ENCODE measurements at places on chromosomes 4 and X.

GRCh38 chrX:80799584-80799983, 10.1 kb downstream of the BRWD3 start:
- no peak for DNase-seq

DNA sequence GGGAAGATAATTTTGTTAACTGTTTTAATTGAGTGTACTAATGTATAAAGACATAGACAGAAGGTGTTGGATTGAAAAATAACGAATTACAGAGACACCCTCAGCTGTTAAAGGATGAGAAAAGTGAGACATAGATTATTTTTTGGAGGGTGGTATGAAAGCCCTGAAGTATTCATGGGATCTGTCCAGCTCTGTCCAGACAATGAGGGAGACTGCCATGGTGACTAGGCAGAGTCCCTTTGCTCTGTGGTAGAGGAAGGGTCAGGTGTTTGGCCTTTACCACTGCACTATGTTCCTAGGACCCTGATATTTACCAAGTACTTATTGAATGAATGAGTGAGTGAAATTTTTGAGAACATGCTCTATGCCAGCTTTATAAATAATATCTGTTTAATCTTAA, 11.4 kb downstream of the FGF2 start:
- DNase-seq = no peak

DNA sequence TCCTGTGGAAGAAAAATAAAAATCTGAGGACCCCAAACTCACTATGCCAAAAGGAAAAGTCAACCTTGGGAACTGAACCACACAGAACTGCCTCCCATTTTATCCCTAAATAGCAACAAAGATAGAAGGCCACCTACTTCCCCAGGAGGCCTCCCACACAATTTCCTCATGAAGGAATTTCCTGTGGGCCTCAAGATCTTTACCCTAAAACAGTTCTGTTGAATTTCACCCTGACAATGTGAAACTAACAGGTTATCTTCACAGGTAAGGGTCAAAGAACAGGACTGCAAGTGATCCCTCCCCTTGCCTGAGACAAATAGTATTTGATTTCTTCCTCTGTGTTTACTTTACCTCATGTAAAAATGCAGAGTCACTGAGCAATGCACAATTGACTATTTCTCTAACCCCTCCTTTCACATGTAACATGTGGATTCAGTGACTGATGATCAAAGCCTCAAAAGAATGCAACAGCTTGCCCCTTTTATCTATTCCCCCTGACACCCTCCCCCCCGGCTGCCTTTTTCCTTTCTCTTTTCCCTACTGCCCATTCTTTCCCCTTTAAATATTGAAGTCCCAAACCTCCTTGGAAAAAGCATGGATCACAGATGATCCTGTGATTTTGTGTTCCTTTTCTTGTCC, 33.3 kb downstream of the MEPE start:
- no peak for DNase-seq

DNA sequence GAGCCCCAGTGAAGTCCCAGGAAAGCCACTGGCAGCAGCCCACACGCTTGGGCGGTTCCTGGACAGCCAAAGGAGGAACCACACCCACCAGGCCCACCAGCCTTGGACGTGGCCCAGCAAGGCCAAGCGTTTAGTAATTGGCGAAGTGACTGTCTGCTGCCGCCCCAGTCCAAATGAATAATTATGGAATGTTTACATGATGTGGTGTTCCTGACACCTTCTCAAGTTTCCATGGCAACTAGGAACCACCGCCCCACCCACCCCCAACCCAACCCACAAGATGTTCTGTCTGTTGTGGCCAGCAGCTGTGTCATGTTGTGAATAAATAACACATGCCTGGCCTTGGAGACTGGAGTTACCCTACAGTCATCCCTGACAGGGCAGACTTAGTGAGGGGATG, 22.3 kb downstream of the APLN start:
- DNase-seq = no peak

DNA sequence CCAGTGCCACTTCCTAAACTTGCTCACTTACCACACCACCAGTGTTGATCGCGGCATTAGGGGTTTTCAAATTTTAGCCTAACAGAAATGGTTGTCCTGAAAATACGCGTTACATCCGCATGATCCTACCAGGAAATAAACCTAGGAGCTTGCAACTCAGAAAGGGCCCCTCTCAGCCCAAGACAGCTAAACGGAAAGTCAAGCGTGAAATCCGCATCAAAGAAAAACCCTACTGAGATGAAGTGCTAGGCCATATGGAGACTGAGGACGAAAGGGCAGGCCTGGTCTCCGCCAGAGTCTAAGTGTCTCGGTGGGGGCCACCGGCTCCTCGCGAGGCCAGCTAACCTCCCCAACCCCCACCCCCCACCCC, 626 bp downstream of the YTHDC1 start:
- no peak for DNase-seq

DNA sequence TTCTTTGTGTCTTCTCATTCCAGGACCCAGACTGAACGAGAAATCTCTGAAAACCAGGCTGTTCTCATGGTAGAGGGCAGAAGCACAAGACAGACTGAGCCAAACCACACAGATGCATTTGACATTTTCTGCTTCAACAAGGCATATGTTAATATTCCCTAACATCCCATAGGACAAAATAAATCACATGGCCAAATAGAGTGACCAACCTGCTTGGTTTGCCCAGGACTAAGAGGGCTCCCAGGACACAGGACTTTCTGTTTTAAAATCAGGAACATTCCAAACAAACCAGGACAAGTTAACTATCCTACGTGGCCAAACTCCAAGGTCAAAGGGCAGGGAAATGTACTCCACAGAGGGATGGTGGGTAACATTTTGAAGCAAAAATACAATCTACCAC, 11.7 kb downstream of the CTPS2 start:
- no peak for DNase-seq

DNA sequence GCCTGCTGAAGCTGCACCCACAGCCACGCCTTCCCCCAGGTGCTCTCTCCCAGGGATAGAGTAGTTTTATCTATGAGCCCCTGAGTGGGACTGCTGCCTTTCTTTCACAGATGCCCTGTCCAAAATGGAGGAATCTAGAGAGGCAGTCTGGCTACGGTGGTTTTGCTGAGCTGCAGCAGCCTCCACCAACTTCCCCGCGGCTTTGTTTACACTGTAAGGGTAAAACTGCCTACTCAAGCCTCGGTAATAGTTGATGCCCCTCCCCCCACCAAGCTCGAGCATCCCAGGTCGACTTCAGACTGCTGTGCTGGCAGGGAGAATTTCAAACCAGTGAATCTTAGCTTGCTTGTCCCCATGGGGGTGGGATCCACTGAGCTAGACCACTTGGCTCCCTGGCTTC, 84.5 kb downstream of the PRKG2 start:
- DNase-seq = no peak

DNA sequence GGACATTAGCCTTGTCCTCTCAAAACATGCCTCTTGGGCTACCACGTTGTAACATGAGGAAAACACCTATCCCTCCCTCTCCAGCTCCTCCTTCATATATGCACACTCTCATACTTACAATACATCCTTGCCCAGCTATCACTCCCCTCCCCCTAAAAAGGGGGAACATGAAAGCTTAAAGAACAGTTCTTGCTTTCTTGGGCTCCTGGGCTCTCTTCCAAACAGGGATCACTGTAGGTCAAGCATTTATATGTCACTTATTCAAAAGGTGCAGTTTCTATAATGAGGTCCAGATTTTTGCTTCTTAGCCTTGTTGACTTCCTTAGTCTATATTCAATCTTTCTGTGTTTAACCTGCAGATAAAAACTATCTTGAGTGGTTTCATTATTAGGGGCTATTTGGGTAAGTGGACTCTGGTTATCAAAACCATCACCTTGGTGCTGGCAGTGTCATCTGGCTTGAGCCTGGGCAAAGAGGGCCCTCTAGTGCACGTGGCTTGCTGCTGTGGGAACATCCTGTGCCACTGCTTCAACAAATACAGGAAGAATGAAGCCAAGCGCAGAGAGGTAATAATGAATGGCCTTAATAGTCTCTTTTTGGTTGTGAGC, 119.4 kb downstream of the AKAP4 start:
- no peak for DNase-seq

DNA sequence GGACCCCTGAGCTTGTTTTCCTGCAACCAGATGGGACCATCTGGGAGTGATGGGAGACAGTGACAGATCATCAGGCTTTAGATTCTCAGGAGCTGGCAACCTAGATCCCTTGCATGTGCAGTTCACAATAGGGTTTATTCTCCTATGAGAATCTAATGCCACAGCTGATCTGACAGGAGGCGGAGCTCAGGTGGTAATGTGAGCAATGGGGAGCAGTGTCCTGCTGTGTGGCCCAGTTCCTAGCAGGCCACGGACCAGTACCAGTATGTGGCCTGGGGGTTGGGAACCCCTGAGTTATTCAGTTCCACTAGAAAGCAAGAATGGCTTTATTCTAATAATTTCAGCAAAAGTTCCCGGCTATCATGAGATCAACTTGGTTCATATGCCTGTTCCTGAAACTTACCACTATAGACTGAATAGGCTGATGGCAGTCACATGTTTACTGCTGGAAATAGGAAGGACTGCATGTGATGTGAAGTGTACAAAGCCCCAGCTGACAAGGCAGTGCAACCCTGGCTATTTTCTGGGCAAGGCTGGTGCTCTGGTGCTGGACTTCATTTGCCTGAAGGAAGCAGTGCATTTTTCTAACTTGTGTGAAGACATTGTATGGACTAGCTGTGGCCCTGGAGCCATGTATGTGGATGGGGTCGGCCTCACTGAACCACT, 107.2 kb downstream of the SPRY1 start:
- no peak for DNase-seq

- DNase-seq = no peak
Observed at GRCh38 chrX:1466232-1466661, 13.5 kb upstream of the ASMTL start.

GRCh38 chrX:15468036-15468435, 25.1 kb downstream of the PIR start:
- no peak for DNase-seq

GRCh38 chr4:53676402-53676871, 85.2 kb upstream of the LNX1 start:
- DNase-seq = no peak

DNA sequence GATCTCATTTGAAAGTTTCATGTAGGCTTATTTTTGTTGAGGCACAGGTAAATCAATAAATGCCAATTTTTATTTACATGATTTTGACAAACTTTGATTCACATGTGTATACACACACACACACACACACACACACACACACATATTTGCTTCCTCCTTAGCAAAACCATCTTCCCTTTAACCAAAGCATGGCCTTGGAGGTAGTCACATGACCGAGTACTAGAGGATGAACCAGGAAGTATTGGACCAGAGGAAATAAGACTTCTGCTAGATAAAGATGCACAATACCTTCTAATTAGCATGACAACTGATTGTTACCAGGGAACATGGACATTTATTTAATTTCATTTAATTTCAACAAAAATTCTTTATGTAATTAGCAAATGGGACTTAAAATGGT, 23.4 kb upstream of the CFAP299 start:
- DNase-seq = no peak

DNA sequence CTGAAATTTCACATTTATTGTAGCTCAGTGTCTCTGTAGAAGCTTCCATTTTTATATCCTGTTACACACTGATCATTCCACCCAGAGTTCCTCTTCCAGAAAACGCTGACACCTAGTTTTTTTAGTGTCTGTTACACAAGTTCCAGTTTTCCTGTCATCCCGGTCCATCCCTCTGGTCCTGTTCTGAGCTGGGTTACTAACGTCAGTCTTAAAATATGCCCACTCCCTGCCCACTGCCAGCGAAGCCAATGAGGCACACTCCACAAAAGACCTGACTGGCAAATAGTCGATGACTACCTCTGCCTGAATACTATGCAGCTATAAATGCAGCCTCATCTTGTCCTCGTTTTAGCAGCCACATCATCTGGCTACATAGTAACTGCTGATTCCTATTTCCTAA, 30.9 kb upstream of the DDX3X start:
- no peak for DNase-seq

- no peak for DNase-seq
Observed at GRCh38 chrX:97158269-97158668, 274.6 kb downstream of the RPA4 start.

DNA sequence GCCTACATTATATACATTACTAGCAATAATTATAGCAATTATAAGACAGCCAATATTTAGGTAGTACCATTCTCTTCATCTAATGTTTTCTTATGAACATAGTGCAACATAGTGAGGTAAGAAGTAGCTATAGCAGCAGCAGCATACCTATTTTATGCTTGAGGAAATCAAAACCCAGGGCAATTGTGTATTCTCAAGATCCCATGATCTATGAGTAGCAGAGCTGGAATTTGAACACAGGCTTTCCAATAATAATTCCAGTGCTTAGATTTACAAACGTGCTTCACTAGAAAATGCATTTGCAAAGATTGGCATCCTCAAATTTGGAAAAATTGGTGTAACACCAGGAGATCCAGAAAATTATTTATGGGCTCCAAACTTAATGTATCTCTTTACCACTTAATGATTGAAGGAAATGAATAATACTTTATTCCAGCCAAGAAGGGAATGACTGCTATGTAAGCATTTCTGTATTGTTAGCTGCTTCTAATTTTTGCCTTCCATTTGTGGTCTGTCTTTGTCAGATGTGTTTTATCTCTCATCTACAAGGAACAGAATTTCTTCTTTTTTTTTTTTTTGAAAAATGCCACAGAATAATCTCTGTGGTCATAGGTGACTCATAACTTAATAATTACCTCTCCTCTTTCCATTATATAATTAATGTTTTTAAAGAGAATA, 451.1 kb downstream of the ARAP2 start:
- DNase-seq = no peak

DNA sequence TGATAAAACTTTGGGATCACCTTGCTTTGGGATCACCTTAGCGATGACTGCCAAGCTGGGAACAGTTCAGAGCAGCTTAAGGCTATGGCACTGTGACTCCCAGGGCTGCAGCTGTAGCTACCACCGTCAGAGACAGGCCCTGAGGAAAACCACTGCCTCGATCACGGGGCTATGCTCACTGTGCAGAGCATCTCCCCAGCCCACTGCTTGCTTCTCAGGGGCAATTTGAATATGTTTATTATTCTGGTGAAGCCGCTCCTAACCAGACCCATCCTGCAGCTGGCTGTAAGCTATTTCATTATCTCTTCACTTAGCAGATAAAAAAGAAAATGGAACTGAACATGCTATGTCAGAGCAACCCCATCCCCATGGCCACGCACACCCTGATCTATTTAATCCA, 328.5 kb downstream of the EVC2 start:
- no peak for DNase-seq

- DNase-seq = no peak
Observed at GRCh38 chrX:109635146-109635545, 10.2 kb upstream of the KCNE5 start.

DNA sequence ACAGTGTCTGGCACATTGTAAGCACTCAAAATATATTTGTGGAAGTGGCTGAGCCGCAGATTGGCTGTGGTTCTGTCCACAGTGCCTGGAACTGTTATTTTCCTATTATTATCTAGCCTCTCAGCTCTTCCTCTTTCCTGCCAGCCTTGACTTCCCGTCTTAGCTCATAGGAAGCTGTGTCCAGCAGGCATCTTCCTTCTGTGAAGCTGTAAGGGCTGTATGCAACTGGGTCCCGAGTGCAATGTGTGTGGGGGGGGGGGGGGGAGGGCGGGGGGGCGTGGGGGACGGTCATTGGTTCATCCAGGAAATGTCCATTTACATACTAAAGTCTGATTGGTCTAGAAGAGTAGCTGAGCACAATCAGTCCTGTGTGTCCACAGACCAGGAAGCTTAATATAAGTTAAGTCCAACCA, 210.7 kb downstream of the PDGFRA start:
- no peak for DNase-seq

- no peak for DNase-seq
Observed at GRCh38 chrX:106972896-106973295, 27.1 kb downstream of the MORC4 start.

All from stimulated activated CD8-positive, alpha-beta memory T cell treated with anti-CD3 and anti-CD28 coated beads, Interleukin-4, amount 100 ng/mL, for 4 hours (primary cell).